ENCODE measurements at places on chromosomes 13 and 19.

GRCh38 chr13:45055902-45056648 is 64.2 kb upstream of the GTF2F2 start:
- no peak for DNase-seq

DNA sequence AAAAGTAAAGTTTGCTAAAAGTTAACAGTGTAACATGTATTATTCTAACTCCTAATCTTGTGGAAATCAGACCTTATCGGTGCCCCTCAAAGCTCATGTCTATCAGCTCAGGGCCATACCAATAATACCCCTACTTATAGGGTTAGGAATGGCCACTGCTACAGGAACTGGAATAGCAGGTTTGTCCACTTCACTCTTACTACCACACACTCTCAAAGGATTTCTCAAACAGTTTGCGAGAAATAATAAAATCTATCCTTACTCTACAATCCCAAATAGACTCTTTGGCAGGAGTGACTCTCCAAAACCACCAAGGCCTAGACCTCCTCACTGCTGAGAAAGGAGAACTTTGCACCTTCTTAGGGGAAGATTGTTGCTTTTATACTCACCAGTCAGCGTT is 1677.7 kb downstream of the OLFM4 start:
- DNase-seq, result no peak

DNA sequence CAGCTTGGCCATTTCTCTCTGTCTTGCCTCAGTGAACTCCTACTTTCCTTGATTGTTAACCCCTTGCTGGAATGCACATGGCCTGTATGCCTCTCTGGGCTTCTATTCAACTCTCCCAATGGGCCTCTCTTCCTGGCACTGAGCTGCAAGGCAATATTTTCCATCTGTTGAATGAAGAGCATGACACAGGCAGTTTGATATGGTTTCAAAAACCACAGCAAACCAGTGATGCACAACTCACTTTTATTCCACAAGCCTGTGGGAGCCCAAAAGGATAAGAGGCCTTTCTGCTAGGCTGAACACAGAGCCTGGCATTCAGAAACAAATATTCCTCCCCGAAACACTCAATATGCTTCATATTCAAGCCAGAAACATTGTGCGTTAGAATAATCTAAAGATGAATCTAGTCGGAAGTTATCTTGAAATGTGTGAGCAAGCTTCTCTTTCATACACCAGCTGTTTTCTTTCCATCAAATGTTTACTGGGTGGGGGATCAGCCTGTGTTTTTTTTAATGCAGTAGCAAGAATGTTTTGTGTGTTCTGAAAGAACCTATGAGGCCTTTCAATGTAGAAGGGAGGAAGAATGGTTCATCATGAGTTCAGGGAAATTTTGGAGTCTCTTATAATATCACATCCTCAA is 443.1 kb upstream of the SPRY2 start:
- DNase-seq, result no peak

DNA sequence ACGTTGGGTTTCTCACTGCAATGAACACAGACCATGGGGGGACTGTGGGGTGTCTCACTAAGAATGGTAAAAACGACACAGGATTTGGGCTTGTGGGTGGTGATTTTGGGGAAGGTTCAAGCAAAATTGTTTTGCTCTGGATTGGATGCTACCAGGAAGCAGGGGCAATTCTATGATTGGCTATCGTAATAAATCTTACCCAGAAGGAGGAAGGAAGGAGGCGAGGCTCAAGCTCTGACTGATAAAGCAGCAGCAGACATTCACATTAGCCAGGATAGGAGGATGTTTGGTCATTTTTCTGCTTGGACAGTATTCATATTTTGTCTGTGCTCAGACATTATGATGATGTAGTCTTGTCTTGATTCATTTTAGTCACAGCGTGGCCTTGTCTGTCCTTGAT is 1.5 kb downstream of the ZNF576 start:
- DNase-seq, result no peak

DNA sequence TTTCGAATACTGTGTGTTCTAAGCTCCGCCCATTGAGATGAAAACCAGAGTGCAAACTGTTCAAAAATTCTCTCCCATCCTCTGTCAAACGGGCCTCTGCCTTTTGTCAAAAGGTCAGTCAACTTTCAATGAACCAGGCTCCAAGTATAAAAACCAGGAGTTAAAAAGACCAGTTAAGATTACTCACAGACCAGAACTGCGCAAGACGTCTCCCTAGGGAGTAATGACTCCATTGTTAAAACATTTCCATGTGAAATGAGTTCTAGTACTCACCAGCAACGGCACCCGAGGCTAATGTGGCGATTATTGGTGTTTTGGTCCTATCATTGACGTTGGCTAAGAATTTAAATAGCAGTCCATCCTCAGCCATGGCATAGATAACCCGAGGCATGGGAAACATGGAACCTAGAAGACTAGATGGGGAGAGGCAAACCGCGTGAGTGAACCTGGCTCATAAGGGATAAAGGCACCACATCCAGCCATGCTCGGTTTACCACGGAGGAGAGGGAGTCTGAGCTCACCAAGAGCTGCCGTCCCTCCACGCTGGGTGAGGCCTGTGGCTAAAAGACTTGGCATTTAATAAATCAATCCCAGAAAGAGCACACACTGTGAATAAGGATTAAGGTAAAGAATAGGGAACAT is 73.3 kb downstream of the SLC7A1 start:
- DNase-seq, result no peak

GRCh38 chr19:7288977-7289376 is 5.2 kb downstream of the INSR start:
- DNase-seq, result no peak

DNA sequence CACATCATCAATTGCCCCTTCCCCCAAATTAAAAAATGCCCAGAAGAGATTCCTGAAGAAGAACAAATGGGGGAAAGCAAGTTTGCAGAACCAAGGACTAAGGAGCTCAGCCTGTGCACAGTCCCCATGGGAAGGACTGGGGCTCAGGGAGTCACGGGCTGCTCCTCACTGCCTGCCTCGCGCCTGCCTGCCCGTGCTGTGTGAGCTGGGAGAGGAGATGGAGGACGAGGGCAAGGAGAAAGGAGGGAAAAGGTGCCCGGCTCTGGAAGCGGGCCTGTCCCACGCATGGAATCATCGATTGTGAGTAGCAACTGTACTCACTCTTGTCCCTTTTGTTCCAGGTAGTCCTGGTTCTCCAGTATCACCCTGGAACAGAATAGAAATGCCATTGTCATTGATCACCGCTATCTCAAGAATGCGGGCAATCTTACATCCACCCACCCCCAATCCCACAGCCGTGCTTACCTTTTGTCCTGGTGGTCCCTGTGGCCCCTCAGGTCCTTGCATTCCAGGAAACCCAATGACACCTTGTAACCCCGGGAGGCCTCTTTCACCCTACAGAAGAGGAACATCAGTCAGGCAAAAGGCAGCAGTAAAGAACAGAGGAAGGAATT is 93.4 kb downstream of the COL4A1 start:
- no peak for DNase-seq

Data from stimulated activated CD4-positive, alpha-beta T cell treated with anti-CD3 and anti-CD28 coated beads, Interleukin-12 subunit alpha, Interleukin-12 subunit beta, amount 100 ng/mL, for 4 hours (primary cell).